ENCODE measurements at places on chromosomes 12 and 14.

DNA sequence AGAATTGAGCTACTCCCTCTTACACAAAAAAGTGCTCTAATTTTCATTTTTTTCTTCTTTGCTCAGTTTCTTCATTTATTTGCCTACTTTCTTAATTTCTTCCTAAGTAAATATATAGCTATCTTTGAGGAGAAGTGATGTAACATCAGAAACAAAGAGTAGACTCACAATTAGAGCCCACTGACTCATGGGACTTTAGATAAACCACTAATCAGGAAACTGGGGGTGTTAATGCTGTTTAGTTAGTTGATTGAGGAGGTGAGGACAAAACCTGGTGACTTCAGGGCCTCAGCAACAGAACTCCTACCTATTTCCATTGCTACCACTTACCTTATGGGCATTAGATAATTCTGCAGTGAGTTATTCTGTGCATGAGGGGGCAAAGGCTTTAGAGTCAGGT is 151.7 kb downstream of the MON2 start:
- no peak for DNase-seq

GRCh38 chr12:55703901-55704761 is 3.6 kb downstream of the ITGA7 start:
- no peak for DNase-seq

DNA sequence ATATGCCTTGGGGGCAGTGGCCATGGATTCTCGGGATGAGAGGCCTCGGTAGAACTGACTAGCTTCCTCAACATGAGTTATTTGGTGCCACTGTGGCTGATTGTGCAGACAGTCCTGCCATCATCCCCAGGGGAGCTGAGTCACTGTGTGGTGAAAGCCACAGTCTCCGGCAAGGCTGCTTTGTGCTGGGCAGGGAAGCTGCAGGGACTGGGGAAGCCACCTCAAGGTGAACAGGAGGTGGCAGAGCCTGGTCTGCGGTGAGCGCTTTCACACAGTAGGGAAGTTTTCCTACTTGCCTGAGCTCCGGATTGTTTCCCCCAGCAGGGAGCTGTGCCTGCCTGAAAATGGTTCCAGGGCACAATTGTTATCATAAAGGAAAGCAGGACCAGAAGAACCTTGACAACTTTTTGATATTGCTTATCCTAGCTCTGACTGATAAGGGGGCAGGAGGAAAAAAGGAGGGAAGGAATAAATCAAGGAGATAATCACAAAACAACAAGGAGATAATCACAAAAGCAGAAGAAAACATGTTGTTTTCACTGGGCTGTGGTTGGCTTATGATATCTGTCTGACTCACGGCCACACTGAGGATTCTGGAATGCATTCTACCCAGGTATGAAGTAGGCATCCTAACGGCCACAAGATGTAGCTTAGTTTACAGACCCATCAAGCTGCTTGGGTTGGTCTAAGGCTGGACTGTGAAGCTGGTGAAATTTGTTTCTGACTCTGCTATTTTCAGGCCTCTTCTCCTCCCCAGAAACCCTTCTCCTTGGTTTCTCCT is 32.2 kb upstream of the GNG2 start:
- no peak for DNase-seq

- DNase-seq: no peak
Measured at GRCh38 chr14:27223906-27224305, 626.1 kb upstream of the NOVA1 start.

DNA sequence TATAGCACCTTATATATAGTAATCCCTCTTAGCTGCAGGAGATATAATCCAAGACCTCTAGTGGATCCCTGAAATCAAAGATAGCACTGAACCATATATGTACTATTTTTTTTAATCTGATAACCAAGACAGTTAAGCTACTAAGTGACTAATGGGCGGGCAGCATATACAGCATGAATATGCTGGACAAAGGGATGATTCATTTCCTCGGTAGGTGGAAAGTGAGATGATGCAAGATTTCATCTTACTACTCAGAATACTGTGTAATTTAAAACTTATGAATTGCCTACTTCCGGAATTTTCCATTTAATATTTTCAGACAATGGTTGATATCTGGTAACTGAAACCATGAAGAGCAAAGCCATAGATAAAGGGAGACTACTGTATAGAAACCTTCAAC is 36.2 kb downstream of the PRMT8 start:
- DNase-seq: no peak

DNA sequence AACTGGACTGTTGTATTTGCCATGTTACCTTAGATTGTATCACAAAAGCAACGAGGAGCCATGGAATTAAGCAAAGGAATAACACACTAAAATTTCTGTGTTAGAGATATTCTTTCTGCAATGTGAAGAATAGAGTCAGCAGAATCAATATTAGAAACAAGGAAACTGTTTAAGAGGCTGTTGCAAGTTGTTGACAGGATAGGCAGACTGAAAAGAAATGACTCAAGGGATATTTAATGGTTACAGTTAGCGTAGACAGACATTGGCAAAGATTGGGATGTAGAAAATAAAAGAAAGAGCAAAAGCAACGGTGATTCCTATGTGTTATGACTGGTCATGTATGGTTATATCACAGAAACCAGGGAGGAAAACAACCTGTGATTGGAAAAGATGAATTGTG is 299.0 kb upstream of the PPFIA2 start:
- DNase-seq: no peak

DNA sequence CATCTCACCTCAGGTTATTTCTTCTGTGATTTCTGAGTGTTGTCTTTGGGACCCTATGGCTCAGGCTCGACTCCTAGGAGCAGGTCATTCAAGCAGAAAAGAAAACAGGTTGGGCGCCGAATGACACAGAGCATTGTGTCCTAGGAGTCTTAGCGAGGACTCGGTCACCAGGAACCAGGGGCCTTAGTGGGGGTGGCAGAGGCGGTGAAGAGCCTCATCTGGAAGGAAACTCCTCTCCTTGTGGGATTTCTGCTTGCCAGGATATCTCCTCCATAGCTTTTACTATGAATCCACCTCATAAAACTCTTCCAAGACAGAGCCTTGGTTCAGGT is 630 bp downstream of the PLEKHH1 start:
- DNase-seq: no peak

GRCh38 chr12:14885718-14886221 is at the start of gene MGP:
Gene MGP (minus strand): TSS chr12:14885854. CDS start chr12:14885791, 63 bp downstream.
- no peak for DNase-seq

- DNase-seq: no peak
Measured at GRCh38 chr12:12456637-12457036, 99.8 kb downstream of the BORCS5 start.

GRCh38 chr14:86772075-86772474 is 1220.9 kb downstream of the GALC start:
- no peak for DNase-seq

GRCh38 chr12:76030341-76031080 is 1.1 kb downstream of the PHLDA1 start:
- peak; percentile 33 for DNase-seq

GRCh38 chr14:36221112-36221511 is 44.6 kb upstream of the PTCSC3 start:
- DNase-seq: no peak

GRCh38 chr12:57142121-57142520 is 5.3 kb downstream of the LRP1-AS start:
- no peak for DNase-seq

DNA sequence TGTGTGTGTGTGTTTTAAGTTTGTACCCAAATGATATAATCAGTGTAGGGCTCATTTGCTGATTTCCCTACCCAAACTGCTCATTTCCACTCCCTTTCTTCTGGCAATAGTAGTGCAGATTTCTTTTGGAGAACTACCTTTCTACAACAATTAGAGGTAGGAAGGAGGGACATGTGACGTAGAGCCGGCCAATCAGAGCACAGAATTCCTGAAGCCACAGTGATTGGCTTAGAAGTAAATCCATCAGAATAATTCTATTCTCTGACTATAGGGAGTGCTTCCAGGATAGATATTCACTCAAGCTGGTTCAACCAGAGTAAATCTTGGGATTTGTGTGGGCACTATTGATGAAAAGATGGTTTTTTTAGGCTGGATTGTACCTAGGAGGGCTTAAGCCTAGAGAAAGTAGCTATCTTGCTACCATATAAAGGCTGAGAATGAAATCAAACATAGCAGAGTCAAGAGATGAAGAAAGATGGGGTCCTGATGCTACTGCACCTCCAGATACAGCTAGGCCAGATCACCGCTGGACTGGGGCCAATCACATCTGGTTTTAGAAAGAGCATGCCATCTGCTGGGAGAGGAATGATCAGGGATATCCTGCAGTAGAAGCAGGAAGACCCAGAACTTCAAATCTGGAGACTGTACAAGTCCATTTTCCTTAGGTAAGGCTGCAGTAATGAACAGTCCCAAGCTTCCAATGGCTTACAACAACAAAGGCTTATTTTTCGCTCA is 54.1 kb upstream of the NUAK1 start:
- no peak for DNase-seq

- DNase-seq: no peak
Measured at GRCh38 chr14:101882141-101882935, 82.0 kb upstream of the DYNC1H1 start.

- no peak for DNase-seq
Measured at GRCh38 chr12:9169979-9170634, 38.1 kb downstream of the PZP start.

GRCh38 chr14:80172375-80173051 is 38.8 kb downstream of the DIO2 start:
- DNase-seq: no peak

- DNase-seq: no peak
Measured at GRCh38 chr14:31828946-31829868, 247.9 kb upstream of the ARHGAP5 start.

DNA sequence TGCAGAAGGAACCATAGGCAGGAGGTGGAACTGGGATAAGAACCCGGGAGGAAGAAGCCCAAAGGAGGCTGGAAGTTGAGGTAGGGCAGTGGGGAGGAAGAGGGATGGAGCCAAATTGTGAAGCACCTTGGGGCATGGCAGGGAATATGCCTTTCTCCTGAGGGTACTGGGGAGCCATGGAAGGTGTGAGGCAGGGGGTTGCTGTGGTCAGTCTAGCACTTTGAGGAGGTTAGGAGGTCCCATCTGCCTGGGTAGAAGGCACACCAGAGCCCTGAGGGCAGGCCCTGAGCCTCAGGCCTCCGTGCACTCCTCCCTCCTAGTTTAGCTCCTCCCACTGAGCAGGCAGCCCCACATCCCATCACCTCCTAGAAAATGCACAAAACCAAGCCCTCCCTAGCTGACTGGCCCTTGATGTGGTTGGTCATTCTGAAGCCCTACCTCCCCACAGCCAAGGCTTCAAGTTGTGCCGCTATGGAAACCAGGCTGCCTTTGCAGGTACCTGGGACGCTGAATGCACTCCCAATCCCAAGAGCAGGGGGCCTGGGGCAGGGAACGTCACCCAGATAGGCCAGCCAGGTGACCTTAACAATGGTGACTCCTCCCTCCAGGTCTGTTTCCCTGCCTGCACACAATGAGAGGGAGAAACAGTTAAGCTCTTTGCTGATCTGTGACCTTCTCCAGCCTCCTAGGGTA is 15.1 kb downstream of the PHETA1 start:
- DNase-seq: no peak

GRCh38 chr12:108854451-108855283 is 2.7 kb downstream of the SSH1 start:
- DNase-seq: no peak

GRCh38 chr14:61320806-61321384 is 484 bp upstream of the PRKCH start:
- no peak for DNase-seq

DNA sequence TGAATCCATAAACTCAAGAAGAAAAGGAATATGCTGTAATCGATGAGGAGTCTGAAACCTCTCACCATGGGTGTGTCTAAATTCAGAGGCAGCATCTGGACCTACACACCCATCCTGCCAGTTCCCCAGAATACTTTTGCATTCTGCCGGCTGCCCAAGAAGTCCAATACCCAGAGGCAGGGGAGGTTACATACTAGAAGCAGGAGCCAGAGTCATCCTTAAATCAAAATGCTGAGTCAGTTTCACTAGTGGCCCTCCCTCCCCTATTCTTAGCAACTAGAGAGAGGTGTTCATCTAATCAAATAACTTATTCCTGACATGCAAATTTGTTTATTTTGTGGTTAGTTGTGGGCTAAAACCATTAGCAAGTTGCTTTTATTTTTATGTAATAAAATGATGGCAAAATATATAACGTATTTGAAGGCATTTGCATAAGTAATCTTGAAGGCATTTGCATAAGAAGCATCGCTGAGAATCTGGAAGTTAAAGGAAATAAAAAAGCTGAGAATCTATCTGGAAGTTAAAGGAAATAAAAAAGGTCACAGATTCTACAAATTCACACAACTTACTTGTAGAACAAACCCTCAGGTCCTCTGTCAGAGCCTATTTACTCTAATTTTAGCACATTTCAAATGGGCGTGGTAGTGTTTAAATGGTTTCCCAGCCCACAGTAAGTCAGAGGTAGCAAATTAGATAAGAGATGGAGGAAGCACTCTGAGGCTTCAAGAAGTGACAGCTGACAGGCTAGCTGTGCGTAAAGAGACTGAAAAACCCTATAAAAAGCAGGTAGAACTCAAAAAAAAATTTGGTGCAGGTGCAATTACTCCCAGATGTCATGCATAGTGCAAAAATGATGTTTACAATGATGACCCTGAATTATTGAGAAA is 7.8 kb downstream of the BHLHE41 start:
- no peak for DNase-seq

DNA sequence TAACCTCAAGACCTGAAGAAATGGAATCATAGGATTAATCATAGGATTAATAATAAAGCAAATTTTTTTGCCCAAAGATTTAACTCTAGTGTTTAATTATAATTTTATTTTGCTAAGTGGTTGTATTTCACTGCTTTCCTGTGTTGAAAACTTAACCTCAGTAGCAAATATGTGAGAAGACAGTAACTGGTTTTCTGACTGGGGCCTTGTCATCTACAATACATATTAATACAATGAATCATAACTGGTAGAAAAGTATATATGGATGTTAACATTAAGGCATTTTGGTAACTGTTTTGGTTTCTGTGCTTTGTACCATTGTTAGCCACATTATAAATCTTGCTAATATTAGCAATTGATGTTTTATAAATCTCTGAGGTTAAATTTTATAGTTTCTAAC is 92.2 kb downstream of the ACSS3 start:
- DNase-seq: no peak

- DNase-seq: no peak
Measured at GRCh38 chr12:14326699-14327098, 38.8 kb upstream of the ATF7IP start.

GRCh38 chr14:47103771-47104170 is 452.2 kb upstream of the RPL10L start:
- no peak for DNase-seq

- no peak for DNase-seq
Measured at GRCh38 chr12:107967170-107967569, 161.9 kb upstream of the WSCD2 start.

DNA sequence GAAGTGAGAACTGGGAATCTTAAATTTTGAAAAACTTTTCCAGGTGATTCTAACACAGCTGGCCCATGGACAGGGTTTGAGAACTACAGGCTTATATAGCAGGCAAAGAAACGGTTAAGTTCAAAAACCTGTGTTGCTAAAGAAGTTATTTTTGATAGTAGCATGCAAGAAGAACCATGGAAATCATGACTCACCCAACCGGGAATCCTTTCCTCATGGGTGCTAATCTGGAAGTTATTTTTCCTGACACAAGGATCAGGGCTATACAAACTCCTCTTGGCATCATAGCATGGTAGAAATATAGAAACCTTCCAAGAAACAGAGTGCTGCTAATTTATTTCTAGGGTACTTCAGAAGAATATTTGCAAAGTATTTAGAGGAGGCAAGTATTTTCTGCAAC is 588.7 kb downstream of the CCER1 start:
- DNase-seq: no peak
